ENCODE measurements at places on chromosomes 11 and 22.

- peaks cover 7% of the 10 kb centered on the region for H3K4me1 ChIP-seq
- H3K36me3 ChIP-seq, result no peaks in the 10 kb centered on the region
These were observed 14.7 kb downstream of the UBTFL1 start for GRCh38 chr11:90100431-90100830.

- H3K4me1 ChIP-seq, result no peaks in the 10 kb centered on the region
- no peaks in the 10 kb centered on the region for H3K36me3 ChIP-seq
- H3K4me3 ChIP-seq, result no peak overlapping the region
- H3K27me3 ChIP-seq, result peaks cover 20% of the 10 kb centered on the region
These were observed 13.7 kb downstream of the POU2AF3 start for GRCh38 chr11:111312076-111312475.

GRCh38 chr11:68813773-68814172 is 27.9 kb downstream of the CPT1A start:
- no peak overlapping the region for H3K27ac ChIP-seq
- peaks cover 16% of the 10 kb centered on the region for H3K4me1 ChIP-seq
- DNase-seq, result no peak
- no peak overlapping the region for H3K4me3 ChIP-seq

- peaks cover 4% of the 10 kb centered on the region for H3K4me1 ChIP-seq
- DNase-seq, result no peak
- no peak overlapping the region for H3K27ac ChIP-seq
- no peaks in the 10 kb centered on the region for H3K36me3 ChIP-seq
- no peak overlapping the region for H3K4me3 ChIP-seq
- peaks cover 5% of the 10 kb centered on the region for H3K27me3 ChIP-seq
These were observed 16.1 kb downstream of the SCUBE1 start for GRCh38 chr22:43327157-43327438.
